ENCODE measurements at places on chromosomes 1 and 21.

GRCh38 chr1:154318386-154318785 is 2.5 kb upstream of the AQP10 start:
- DNase-seq: no peak

DNA sequence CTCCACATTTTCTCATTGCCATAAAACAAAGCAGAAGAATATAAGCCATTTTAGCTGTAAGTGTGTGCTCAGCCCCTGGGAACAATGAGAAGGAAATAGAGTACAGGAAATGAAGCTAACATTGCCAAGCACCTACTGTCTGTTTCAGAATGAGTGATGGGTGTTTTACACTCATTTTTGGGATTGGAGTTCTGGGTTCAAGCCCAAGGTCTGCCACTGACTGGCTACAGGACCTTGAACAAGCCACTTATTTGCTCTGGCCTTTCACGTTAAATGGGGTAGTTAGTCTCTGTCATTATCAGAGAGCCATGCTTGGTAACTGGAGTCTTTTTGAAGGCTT is 80.7 kb upstream of the KAZN start:
- no peak for DNase-seq

DNA sequence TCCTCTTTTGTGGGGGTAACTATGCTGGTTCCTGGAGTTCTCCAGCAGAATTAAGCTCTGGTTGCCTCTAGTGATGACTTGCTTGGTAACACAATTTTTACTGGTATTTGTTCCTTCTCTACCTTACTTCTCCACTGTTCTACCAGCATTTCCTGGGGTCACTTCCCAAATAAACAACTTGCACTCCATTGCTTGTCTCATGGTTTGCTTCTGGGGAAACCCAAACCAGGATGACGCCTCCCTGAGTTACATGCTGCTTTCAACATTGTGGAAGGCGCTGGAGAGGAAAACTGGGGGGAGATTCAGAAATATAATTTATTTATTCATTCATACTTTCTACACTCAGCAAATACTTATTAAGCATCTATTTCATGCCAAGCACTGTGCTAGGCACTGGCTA is 55.3 kb upstream of the AK4 start:
- DNase-seq: no peak

DNA sequence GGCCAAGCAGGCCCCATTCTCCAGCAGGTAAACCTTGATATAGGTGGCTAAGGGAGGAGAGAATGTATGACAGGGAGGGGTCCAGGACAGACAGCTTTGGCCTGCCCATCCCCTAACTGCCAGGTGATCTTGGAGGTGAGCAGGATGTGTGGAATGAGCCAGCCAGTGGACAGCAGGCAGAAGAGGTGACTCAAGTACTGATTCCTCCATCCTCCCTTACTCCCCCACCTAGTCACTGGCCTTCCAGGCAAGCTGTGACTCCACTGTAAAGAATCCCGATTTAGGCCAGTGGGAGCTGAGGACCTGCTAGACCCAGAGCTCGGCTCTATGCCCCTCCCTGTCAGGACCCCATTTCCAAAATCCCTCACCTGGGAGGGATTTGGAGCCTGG is 36.6 kb downstream of the RIMS3 start:
- no peak for DNase-seq

GRCh38 chr1:151455966-151456365 is 3.3 kb downstream of the POGZ start:
- DNase-seq: no peak

DNA sequence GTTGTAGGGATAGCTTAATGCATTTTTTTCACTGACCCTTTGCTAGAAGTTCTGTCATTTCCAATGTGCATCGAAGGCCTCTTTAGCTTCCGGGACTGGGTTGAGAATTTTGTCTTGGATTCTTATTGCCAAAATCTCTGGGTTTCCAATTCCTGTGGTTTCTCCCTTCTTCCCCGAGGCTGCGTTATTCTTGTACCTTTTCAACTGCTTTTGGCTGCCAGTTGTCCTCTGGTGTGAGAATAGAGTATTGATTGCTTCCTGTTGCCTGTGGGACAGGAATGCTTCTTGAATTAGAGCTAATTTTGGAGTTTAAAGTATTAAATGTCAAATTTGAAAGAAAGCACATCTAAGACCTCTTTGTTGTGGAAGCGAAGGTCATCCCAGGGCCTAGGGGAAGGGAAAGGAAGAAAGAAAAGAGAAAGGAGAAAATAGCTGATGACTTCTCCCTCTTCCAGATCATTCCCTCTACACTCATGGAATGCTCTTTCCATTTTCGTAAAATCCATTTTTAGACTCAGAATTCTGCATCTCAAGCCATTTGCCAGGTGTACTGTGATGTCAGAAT is 21.1 kb downstream of the HUNK start:
- DNase-seq: no peak

DNA sequence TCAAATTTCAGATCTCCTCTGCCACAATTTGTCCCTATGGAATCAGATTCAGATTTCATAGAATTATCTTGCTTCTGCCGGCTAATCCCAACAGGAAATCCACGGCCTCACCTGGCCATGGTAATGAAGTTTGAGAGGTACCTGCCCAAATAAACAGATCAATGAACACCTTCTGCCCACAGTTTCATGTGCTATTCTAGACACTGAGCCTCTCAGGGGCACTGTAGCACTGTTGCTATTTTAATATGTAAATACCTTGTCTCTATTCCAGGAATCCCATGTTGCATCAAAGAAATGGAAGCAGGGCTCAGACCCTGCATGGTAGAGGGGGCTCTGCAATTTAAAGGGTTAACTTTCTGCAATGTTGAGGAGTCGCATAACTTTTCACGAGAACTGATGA is 593.1 kb downstream of the PTBP2 start:
- DNase-seq: no peak

- DNase-seq: no peak
Measured at GRCh38 chr1:161287482-161288054, 22.2 kb downstream of the MPZ start.

- DNase-seq: no peak
Measured at GRCh38 chr1:147721716-147722115, 38.7 kb downstream of the GJA5 start.

GRCh38 chr1:205319081-205320018 is 2.2 kb downstream of the NUAK2 start:
- DNase-seq: no peak

DNA sequence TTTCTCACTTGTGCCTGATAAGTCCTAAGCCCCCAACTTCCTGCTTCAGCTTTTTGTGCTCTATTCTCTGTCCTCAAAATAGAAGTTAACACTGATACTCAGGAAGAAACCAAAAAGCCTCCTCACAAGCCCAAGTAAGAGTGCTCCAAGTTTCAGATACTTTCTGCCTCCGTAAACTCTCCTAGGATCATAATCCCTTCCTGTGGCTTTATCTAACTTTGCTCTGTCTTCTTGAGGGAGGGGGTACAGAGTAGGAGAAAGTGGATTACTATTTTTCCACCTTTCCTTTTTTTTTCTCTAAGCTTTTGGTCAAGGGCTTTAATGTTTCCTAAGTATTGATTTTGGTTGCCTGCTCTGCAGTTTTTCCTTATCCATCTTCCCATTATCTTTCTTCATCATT is 54.6 kb downstream of the DPH5 start:
- no peak for DNase-seq

- DNase-seq: no peak
Measured at GRCh38 chr1:243508303-243508713, 252.5 kb downstream of the SDCCAG8 start.

DNA sequence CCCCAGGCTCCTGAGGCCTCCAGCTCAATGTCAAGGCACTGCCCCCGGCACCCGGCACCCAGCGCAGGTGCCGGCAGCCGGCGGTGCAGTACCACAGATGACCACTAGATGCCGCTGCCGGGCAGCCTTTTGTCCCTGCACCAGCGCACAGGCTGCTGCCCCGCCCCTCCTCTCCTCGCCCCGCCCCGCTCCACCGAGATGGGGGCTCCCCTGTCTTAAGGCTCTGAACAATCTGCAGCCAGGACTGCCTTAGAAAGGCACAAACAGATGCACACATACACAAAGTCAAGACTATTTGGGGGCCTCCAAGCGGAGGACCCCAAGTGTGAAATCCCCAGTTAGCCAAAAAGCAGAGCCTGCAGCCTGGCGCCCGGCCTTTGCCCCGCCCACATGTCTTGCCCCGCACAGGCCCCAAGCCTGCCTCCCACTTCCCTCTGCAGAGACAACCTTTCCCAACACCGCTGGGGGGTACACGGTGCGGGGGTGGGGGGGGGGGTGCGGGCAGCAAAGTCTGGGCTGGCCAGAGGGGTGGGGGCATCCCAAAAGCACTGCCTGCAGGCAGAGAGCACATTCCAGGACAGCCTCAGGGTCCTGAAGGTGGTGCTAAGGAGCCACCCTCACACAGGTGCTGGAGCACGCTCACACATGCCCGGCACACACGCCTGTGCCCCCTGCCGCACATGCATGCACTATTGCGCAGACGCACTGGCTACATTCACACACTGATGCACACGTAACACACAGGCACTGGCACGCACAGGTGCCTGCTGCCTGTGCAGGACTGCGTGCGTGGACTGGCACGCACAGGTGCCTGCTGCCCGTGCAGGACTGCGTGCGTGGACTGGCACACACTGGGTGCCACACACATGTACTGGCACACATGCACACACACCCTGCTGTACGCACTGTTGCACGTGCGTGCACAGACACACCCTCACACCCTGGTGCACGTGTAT is 37.1 kb downstream of the ARHGEF16 start:
- DNase-seq: peak; percentile 19

- DNase-seq: no peak
Measured at GRCh38 chr1:41387667-41388091, 26.4 kb downstream of the FOXO6 start.

DNA sequence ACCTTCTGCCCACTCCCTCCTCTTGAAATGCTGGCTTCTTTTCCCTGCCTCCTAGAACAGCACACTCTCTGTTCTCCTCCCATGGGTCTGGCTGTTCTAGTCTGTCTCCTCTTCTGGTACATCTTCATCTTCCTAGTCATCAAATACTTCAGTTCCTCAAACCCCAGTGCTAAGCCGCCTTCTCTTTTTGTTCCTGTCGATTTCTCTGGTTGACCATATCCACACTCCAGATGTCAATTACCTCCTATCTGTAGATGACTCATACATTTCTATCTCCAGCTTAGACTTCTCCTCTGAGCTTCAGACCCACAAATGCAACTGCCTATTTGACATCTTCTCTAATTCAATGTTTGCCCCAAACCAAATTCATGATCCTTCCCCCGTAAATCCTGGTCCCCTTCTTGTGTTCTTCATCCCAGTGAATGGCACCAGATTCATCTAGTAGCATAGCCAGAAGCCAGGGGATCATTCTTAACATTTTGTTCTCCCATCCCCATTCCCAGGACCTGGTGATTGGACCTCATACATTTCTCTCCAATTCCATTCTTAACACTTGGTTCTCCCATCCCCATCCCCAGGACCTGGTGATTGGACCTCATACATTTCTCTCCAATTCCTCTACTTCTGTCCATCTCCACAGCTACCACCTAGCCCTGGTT is 35.9 kb downstream of the USP24 start:
- DNase-seq: no peak

GRCh38 chr1:174682419-174683008 is 234.8 kb downstream of the GPR52 start:
- no peak for DNase-seq

- no peak for DNase-seq
Measured at GRCh38 chr1:83692524-83693381, 306.2 kb downstream of the TTLL7 start.

DNA sequence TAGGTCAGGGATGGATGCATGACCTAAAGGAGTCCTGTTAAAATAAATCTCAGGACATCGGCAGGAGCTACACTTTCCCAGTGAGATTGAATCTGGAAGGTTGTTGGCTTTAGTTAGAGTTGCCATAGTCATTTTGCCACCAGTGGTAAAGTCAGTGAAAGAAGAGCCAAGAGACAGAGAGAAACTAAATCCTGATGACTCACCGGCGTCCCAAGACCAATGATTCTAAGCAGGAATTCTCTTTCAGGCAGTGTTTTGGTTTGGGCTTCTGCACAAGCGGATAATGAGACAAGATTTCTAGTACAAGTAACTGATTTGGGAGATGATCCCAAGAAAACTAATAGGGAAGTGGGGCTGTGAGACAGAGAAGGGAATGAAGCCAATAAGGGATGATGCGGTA is 88.8 kb upstream of the ETS2 start:
- DNase-seq: no peak

DNA sequence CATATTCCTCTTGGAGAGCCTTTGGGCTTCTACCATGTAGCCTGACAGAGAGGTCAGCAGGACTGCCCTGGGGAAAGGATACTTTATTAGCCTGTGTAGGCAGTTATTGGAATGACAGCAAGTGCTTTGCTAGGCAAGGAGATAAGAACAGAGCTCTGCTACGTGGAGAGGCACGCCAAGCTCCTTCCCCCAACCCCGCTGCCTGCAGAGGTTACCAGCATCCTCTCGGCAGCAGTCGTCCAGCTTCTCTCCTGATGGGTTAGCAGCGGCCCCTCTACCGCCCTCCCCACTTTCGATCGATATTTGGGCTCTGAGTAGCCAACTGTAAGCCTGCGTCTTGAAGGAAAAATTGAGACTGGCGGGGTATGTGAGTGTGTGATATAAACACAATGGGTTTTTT is 122.3 kb downstream of the DHRS3 start:
- DNase-seq: no peak

DNA sequence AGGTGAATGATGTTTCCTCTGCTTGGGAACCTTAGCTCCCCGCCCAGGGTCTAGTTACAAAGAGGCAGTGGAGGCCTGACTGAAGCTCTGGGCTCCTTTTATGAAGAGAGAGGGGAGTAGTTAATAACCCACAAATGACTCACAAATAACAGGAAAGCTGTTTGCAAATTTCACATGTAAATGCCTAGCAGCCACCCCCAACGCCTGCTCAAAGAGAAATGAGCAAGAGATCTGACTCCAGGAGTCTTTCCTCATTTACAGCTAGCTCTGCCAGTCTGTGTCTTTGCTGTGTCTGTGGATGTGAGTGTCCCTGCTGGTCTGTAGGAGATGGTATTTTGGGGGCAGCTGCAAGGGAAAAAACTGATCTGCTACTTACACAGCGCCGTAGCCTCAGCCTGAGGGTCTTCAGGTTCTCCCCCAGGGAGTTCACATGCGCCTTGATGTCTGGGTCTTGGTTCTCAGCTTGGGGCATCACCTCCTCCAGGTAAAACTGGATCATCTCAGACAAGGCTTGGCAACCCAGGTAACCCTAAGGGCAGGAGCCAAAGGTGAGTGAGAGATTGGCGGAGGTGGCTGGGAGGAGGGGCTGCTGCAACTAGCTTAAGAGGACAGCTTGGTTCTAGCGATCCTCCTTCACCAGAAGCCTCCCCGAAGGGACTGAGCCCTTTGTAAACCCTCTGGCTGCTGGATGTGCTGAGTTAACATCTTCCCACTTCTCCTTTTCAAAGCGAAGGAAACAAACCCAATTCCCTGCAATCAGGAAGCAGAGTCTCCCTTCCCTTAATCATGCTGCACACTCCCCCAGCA is at the start of gene IL19:
Gene IL19 (plus strand): TSS at position 243 of the 807 bp plus-strand sequence. CDS start 65,890 bp downstream, outside the sequence.
- no peak for DNase-seq

Measured in HS-5 (cell line).